ENCODE measurements at places on chromosomes 3 and 15. TPM values are rescaled to one million over a fixed set of nuclear protein-coding genes. Genes with fewer than 3 reads are reported as not detected.

The COL7A1 gene
- 22.5 TPM for total RNA-seq

The CD86 gene
- not detected for total RNA-seq

The SLCO2A1 gene
- not detected for total RNA-seq

The ST8SIA2 gene
- total RNA-seq: not detected

The GYG1 gene
- total RNA-seq: 50.3 TPM

The NR1D2 gene
- total RNA-seq: 30.5 TPM

The GOLGA6L10 gene
- under 0.01 TPM for total RNA-seq

The PARP16 gene
- total RNA-seq: 3.0 TPM
